Foreskin melanocyte (primary cell): ENCODE measurements at places on chromosomes 5 and 9.

- no peak for DNase-seq
Observed at GRCh38 chr9:124453586-124454191, 3.4 kb downstream of the ADGRD2 start.

GRCh38 chr5:139561655-139562451, 714 bp downstream of the UBE2D2 start:
- no peak for DNase-seq

DNA sequence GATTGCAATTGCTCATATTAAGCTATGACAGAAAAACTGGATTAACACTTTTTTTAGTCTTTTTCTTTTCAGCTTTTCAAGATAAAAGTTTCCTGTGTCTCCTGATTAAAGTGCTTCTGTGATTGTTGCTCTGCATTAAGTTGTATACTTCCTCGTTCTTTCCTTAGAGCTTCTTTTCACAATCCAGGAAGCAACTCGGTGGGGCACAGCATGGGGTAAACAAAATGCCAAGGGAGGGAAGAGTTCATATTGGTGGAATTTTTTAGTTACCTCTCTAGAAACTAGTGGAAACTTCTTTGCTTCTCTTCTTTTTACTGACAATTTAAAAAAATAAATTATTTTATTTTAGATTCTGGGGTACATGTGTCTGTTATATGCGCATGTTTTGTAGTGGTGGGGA, 37.8 kb upstream of the ARRDC3 start:
- no peak for DNase-seq

GRCh38 chr9:90953805-90954204, 152.2 kb downstream of the SYK start:
- DNase-seq = no peak

- no peak for DNase-seq
Observed at GRCh38 chr5:96142786-96143434, 181.3 kb upstream of the ELL2 start.

DNA sequence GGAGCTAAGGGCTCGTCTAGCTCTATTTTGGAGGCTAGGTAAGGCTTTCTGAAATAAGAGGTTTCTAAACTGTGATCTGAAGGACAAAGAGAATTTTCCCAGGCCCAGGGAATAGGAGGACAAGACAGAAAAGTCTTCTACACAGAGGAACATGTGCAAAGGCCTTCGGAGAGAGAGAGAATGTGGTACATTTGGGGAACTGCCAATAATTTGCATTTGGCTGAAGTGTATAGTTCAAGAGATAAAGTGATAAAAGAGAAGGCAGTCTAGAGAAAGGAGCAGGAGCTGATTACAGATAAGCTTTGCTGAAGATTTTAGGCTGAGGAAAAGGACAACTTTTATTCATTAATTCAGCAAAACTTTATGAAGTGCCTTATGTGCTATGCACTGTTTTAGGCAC, 214.4 kb upstream of the ELL2 start:
- no peak for DNase-seq

DNA sequence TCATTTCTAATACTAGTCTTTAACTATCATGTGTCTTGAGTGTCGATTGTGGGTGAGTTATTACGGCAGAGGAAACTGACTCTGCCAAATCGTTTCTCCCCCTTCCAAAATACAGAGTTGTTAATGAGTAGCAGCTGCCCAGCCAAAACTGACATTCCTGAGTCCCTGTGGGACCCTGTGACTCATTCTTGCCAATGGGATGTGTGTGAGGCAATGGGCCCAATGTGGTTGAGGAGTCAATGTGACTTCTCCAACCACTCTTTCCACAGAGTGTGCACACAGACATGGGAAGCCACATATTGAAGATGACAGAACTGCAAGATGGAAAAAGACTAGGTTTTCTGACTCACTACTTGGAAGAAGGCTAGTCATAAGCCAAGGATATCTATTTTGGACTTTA, 434.7 kb downstream of the DTWD2 start:
- DNase-seq = no peak

DNA sequence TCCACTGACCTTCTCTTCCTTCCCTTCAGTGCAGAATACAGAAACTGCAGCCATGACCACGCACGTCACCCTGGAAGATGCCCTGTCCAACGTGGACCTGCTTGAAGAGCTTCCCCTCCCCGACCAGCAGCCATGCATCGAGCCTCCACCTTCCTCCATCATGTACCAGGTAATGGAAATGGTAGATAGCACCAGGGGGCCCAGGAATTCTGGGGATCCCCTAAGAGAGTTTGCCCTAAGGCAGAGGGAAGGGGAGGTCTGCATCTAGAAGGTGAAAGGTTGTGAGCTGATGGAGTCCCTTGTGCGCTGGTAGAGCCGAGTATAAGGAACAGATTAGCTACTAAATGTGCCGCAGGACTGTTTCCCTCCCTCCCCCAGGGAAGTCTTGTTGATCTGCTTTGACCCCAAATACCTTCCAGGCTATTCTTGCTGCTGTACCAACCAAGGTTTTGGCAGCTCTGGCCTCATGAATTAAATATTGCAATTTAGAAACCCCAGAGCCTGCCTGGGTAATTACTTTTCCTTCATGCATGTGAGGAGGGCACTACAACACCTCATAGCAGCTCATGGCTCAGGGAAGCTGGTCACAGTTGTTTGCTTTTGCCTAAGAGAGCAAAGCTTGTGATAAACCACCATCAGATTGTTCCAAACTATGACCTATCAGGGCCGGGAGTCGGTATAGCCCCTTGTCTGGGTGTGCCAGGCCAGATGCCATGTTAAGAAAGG, 19.6 kb downstream of the CYFIP2 start:
- no peak for DNase-seq

DNA sequence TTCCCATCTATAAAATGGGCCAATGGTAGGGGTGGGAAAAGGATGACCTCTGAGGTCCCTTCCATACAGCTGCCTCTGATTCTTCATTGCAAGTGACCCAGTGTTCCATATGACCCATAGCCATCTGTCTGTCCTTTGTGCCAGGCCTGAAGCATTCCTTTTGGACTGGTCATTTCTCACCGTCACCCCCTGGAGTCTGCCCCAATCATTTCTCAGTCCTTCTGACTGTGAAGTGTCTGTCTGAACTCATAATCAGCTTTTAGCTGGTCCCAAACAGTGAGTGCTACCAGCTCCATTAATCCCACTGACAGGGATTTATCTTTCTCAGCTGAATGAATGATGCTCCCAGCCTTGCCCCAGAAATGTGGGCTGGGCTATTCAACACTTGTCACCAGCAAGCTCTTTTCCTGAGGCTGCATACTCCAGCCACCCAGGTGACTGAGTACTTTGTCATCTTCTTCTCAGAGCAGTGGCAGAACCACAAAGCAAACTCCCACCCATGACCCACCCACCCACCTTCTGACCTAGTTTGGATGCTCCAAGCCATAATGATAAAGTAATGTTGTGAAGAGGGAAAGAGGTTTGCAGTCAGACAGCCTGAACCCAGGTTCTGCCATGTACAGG, 37.4 kb downstream of the KCNIP1 start:
- no peak for DNase-seq

- no peak for DNase-seq
Observed at GRCh38 chr9:77856615-77857014, 175.0 kb downstream of the GNAQ start.

GRCh38 chr5:111855356-111855755, 98.4 kb upstream of the NREP start:
- no peak for DNase-seq

GRCh38 chr5:5886812-5887486, 464.5 kb downstream of the ICE1 start:
- no peak for DNase-seq

DNA sequence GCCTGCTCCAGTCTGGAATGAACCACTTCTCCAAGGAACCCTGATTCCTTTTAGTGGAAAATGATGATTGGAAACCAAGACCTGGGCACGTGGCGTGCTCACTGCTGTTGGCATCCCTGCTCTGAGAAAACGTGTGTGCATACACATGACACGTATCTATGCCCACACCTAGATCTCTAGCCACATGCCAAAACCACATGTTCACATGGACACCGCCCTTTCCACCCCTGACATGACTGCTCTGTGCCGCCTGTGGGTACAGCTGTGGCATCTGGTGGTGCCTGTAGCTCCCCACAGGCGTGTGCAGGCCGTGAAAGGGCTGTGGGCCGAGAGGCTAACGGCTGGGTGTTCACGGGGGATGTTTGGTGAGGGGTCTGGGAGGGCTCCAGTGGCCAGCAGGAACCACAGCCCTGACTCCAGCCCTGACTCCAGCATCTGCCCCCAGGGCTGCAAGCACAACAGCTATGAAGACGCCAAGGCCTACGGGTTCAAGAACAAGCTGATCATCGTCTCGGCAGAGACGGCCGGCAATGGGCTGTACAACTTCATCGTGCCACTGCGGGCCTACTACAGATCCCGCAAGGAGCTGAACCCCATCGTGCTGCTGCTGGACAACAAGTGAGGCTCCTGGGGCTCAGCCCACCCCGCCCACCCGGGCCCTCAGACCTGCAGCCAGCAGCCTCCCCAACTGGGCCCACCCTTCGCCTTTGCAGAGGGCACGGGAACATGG, 75.1 kb downstream of the KCNT1 start:
- no peak for DNase-seq

DNA sequence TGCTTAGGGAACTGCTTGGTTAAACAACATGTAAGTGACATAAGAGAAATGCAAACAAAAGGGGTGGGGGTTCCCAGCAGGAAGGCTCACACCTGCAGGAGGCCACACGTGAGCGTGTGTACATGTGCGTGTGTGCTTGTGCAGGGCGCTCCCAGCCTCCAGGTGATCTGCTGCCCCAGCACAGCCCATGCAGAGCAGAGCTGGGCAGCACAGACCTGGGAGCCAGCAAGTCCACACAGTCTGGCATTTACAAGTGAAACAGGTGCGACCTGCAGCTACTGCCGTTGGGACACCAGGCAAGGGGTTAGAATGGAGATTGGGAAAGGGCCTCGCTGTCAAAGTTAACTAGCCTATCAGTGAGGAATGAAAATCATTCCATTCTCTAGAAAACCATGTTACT, 41.8 kb downstream of the GRAMD2B start:
- no peak for DNase-seq

DNA sequence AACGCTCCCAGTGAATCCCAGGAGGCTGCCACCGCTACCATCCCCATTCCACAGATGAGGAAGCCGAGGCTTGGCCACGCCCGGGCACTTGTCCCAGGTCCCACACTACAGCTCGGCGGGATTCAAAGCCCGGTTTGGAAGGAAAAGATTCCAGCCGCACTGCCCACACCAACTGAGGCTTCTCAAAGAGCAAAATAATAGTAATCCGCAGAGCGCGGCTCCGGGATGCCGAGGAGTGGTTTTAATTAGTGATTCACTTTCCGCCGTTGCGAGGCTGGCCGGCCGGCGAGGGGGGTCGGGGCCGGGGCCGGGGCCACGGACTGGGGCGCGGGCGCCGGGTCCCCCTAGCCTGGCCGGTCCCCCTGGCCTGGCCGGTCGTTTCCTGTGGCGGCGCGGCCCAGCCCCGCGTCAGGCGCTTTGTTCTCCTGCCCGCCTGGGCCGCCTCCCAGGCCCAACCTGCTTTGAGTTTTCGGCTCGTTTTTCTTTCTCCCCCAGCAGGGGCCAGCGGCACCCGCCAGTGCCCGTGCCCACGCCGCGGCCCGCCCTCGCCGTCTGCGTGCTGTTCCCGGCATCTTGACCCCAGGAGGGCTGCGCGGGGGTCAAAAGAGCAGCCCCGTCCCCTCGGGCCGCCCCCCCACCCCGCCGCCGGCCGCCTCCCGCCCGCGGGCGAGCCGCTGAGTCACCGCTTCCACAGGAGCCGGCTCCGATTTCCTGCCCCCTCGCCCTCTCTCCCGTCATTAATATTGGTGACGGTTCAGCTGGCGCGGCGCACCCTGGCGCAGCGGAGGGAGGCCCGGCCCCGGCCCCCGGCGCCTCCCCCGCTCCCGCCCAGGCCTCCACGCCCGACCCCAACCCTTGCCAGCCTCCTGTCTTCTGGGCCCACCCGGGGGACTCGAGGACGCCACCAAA, 31.2 kb downstream of the FGF18 start:
- no peak for DNase-seq

- DNase-seq = no peak
Observed at GRCh38 chr9:19493876-19494275, 85.1 kb downstream of the ACER2 start.

GRCh38 chr5:128338649-128339048, 199.4 kb downstream of the FBN2 start:
- DNase-seq = no peak

- peak; percentile 5 for DNase-seq
Observed at GRCh38 chr9:7844242-7844641, 44.7 kb upstream of the DMAC1 start.

DNA sequence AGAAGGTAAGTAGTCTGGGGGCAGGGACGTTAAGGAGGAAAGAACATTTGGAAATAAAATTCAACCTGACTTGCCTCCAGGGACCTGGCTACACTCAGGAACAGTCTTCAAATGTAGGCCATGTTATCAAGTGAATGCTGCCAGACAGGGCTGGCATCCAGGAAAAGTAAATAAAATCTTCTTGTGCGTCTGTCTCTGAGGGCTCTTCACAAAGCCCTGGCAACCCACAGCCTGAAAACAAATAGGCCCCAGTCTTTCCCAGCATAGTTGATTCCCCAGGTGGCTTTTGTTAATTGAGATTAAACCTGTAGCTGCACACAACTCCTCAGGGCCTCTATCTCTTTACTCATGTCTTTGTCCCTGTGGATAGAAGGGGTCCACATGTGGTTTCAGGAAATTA, 55.4 kb downstream of the STK32A start:
- no peak for DNase-seq

GRCh38 chr9:84698323-84698722, 28.8 kb downstream of the NTRK2 start:
- no peak for DNase-seq

DNA sequence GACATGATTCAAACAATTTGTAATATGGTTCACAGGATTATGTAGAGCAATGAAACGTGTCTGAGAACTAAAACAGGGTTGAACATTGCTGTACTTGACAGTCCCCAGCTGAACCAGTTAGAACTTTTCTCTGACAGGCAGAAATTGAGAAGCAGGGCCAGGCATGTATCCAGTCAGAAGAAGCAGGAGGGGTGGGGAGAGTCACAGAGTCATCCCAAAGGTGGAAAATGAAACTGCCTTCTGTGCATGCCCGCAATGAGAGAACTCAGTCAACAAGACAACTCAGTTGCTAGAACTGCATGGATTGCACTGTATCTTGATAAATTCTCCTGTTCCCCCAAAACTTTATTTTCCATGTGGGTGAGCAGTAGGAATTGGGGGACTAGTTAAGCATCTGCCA, 72.9 kb upstream of the PRLR start:
- DNase-seq = no peak

- no peak for DNase-seq
Observed at GRCh38 chr5:42840842-42841567, 29.3 kb upstream of the SELENOP start.

- DNase-seq = no peak
Observed at GRCh38 chr9:101567725-101568350, 26.9 kb downstream of the PPP3R2 start.

- DNase-seq = no peak
Observed at GRCh38 chr5:142883025-142883424, 112.8 kb downstream of the ARHGAP26 start.

GRCh38 chr5:172235132-172235780, 41.3 kb downstream of the EFCAB9 start:
- peak; percentile 13 for DNase-seq

DNA sequence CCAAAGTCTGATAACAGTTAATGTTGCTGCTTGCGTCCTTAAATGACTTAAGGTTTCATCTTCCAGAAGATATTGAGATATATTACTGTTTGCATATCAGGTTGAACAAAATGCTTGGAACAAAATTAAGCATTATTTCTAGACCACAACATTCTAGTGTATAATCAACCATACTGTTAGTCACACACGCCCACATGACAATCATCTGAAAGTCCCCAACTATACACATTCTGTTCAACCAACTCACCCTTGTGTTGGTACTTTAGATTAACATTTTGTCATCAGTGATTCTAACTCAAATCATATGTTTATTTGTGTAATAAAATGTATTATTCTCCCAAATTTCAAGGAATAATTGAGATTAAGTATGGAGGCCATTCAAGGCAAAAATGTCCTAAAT, 47.3 kb downstream of the LURAP1L start:
- no peak for DNase-seq
